ENCODE measurements at places on chromosomes 7 and 10.

DNA sequence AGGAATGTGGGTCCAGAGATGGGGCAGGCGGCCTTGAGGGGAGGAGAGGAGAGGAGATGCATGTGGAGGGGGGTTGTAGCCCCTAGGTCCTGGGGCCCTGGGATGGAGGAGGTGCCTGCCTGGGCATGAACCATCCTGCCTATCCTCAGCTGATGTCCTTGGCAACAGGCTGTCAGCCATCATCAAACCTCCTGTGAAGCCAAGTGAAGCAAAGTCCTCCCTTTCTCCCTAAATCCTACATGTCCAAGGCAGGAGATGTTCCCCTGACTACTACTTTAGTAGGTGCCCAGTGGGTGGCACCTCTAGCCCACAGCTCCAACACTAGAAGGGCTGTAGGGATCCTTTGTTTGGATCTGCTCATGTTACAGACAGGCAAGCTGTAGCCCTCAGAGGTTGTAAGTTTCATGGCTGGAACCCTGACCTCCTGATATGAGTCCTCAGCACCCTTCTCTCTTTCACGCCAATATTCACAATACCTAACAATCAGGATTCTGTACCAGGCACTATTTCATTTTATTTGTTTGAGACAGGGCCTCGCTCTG lies 66.6 kb upstream of the SYPL1 start:
- DNase-seq, result peak; percentile 16

GRCh38 chr10:30898964-30899363 lies 132.7 kb downstream of the ZNF438 start:
- DNase-seq, result no peak

- no peak for DNase-seq
These were observed 170.5 kb upstream of the NPSR1 start for GRCh38 chr7:34487391-34488115.

DNA sequence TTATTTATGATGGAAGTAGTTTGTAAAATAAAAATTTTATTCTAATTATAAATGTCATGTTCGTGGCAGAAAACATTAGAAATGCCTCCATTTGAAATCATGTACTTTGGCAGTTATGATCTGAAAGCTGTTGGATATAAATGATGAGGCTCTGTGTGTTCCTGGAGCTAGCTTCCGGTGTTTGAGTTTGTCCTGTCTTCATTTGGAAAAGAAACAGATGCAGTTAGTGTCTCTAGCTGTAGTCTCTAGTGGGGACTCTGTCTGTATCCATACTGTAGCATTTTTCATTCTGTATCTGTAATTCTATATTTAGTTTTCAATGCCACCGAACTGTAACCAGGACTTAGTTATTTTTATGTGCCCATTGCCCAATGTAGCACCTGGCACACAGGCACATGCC lies 197.0 kb upstream of the FZD1 start:
- DNase-seq, result no peak

DNA sequence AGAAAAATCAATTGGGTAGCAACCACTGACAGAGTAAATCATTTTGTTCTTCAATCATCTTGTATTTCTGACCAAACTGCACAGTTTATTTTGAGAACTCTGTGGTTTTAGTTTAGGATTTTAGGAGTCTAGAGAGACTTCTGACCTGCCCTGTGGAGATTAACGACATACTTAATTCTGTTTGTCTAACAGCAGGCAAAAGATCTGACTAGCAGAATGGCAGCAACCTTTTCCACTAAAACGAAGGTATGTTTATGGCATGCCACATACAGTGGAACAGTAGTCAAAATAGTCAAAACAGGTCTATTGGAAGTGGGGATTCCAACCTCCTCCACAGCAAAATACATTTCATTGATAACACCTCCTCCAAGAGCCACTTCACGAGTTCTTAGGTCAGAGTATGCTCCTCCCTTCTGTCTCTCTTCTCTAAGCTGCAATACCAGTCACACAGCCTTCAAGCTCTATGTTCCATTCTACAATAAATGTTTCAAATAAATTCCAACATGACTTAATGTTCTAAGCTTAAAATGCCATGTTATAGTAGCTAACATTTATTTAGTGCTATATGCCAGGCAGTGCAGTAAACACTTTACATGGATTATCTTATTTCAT lies 34.4 kb downstream of the NRCAM start:
- DNase-seq, result no peak

- DNase-seq, result no peak
These were observed 29.9 kb upstream of the UTF1 start for GRCh38 chr10:133199992-133200611.
